ENCODE measurements at places on chromosomes 16 and 17. TPM values are rescaled to one million over a fixed set of nuclear protein-coding genes. Genes with fewer than 3 reads are reported as not detected.

TP53TG3D gene
- total RNA-seq: not detected

DNA sequence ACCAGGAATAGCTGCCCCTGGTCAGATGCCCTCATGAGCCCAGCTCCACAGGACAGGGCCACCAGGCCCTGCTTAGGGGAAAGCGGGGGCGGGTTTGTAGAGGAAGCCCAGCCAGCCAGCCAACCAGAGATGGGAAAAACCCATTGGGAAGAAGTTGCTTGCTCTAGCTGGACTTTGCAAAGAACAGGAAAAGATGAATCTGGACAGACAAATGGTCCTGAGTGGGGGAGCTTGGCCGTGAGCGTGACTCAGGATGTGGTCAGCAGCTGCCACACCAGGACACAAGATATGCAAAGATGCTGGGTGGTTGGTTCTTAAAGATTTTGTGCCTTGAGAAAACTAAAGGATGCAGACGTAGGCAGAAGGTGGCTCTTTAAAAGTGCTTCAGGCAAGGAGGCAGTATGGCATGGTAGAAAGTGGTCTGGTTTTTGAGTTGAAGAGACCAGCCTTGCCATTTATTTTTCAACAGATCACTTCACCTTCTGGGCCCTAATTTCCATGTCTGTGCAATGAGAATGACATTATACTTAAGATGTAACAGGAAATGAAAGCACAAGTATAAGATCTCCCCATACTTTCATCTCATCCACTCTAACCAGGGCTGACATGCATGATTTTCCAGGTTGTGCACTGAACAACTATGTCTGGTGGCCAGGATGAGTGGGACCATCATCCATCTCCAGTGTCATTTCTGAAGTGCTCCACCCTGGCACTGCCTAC is 27.8 kb upstream of the HEATR6 start:
- DNase-seq: no peak

AIPL1 gene
- total RNA-seq: not detected

- DNase-seq: no peak
Measured at GRCh38 chr17:75153780-75154194, 525 bp downstream of the JPT1 start.
